ENCODE measurements at places on chromosomes 4 and X.

DNA sequence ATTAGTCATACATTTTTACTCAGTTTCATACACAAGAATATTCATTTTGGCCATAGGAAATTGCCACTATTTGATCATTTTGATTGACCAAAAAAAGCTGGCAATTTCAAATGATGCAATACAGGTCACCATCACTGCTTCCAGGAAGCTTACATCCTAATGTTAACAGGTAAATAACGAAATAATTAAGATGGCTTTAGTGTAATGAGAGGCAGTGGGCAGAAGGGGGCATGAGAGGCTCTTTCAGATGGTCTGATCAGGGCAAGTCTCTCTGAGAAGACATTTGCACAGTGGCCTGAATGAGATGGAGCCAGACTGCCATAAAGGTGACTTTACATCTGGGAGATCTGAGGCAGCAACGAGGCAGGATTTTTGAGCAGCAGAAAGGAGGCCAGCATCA is 170.7 kb downstream of the SLIT2 start:
- peak; percentile 31 for DNase-seq

DNA sequence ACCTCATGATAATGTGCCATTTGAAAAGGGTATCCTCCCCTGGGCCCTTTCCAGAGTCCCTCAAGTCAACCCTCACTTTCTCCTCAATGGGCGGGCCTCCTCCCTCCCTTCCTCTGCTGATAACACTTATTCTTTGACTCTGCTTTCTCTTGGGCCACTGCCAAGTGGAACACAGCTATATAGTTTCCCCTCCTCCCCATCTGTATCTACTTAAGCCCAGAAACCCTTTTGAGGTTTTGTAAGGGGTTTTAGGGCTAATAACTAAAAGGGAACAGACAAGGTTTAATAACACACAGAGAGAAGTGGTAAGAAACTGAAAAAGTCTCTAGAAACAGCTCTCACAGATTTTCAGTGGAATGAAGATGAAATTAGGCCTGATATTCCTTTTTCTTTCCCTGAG is 116.7 kb downstream of the GPC3 start:
- DNase-seq, result no peak

GRCh38 chr4:76673362-76673761 is 224.6 kb downstream of the SOWAHB start:
- DNase-seq, result no peak

DNA sequence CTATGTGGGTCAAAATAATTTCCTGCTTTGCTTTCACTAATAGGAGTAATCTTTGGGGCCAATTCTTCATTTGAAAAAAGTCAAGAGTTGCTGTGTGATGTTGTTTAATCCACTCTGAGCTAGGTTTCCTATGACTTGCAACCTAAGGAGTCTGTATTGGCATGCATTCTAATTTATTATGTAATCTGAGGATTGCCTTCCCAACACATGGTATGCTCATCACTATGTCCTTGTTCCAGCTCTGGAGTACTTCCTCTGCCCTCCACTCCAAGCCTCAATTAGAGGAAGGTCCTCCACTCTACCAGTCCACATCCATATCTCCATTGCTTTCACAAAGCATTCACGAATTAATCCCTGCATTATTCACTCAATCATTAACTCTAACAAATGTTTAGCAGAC is 56.1 kb downstream of the PPP3CA start:
- no peak for DNase-seq

- no peak for DNase-seq
Observed at GRCh38 chr4:74490736-74491135, 45.8 kb downstream of the AREG start.

DNA sequence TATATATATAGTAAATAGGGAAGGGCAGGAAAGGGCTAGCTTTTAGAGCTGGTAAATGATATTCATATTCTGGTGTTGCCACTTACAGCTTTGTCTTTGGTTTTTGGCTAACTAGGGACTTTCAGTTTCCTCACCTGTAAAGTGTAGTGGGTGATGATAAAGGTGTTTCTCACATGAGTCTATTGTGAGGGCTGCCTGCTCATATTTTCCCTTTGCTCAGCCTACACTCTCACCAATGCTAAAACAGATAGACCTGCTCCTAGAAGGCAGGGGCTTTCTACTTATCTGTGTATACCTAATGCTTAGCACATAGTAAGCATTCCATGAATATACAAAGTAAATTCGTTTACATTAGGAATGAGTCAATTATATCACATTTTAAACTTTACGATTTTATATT is 137.2 kb upstream of the HS3ST1 start:
- no peak for DNase-seq
